Neuronal stem cell (in vitro differentiated cells): ENCODE measurements at places on chromosomes 6 and 20.

DNA sequence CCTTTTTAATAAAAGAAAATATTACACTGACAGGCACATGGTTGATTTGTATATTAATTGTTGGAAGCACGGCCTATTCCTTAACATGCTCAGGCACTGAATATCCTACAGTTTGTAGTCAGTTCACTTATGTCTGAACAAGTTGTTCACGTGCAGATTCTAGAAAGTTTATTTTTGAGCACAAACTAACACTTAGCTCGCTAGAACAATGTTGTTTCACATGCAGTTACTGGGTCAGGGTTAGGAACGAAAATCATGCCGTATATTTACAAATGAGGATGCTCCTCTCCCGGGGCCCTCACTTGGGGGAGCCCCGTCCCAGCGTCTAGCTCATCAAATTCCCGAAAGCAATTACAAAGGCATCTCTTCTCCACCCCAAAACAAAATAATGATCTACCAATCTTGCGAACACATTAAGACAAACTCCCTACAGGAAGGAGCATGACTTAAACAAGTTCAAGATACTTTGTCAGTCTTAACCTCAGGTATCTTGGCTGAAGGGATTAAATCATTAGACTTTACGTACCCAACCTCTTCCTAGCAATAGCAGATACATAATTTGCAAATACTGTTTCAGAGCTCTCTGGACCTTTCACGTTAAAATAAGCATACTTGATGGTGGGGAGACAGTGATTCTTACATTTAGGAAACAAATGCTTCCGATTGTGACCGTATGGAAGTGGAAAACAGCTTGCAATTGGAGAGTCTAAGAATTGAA, 1.5 kb downstream of the MAP7 start:
- no peak overlapping the region for H3K27ac ChIP-seq
- H3K4me1 ChIP-seq = peaks cover 4% of the 10 kb centered on the region
- no peaks in the 10 kb centered on the region for H3K36me3 ChIP-seq

DNA sequence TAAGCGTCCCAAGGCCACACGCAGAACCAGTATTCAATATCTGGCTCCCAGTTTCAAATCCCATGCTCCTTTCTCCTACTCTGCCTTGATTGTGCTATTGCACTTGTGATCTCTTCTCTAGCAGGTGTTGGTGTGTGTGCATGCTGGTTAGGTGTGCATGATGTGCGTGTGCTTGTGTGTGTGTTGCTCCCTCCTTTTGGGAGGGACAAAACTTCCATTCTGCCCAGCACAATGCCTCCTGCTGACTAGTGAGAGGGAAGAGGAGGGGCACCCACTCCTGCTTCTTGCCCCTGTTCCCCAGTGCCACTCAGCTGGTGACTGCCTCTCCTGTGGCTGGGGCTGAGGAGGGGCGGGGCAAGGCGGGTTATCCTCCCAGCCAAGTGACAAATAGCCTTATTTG, 19.7 kb downstream of the CD40 start:
- peaks cover 2% of the 10 kb centered on the region for H3K27me3 ChIP-seq
- H3K36me3 ChIP-seq = no peaks in the 10 kb centered on the region
- H3K4me3 ChIP-seq = no peak overlapping the region
- no peak for DNase-seq
- no peaks in the 10 kb centered on the region for H3K4me1 ChIP-seq

DNA sequence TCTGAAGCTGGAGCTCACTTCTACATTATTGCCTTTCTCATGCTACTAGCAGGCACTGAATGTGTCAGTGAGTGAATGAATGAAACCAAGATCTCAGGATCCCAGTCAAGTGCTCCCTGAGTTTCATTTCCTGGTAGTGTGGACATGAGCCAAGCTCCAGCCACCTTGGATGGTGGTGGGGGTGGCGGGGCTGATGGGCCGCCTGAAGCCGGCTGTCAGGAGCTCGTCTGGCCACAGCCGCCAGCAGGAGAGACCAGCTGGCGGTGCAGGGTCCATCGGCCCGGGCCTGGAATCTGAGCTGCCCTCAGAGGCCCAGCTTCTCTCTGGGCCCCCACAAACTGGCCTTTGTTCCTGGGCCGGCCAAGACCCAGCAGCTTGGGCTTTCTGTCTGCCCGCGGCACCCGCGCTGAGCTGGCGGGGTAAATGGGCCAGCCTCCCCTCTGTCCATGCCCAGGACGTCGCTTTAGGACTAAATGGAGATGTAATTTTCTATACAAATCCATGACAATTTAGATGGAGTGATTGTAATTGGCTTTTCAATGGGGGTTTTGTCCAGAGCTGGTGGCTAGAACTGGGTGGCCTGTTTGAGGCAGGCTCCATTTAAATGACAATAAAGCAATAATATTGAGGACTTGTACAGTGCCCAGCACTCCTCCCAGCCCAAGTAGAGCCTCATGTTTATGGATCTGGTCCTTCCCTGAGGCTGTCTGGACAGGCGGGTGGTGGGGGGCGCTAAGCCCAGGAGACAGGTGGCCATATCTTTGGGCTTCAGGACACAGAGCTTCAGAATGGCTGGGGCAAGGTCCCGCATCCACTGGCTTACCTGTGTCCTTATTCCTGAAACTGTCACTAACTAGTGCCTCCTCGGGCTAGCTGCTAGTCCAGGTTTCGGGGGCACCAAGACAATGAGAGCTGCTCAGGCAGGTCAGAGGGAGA, 43.5 kb downstream of the NOL4L start:
- H3K36me3 ChIP-seq = no peaks in the 10 kb centered on the region
- H3K4me3 ChIP-seq = no peak overlapping the region
- H3K27ac ChIP-seq = no peak overlapping the region

- H3K36me3 ChIP-seq = no peaks in the 10 kb centered on the region
- H3K4me3 ChIP-seq = no peak overlapping the region
These were observed 130.7 kb upstream of the KCNK16 start for GRCh38 chr6:39453241-39453640.

DNA sequence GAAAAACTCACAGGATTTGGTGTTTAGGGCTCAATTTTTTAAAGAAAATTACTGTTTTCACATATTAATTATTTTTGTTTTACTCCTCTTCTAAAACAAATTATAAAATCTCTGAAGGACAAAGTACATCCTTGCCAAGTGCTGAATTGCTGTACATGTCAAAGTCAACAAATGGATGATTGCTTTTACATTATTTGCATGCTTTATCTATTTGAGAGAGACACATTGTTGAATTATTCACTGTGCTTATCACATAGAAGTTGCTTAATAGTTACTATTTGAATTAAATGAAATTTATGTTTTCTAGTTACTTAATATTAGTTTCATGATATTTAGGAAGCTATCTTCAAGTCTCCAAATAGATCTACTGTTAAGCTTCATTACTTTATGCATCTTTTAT, 318.6 kb upstream of the PTCHD4 start:
- no peak overlapping the region for H3K27ac ChIP-seq
- H3K36me3 ChIP-seq = no peaks in the 10 kb centered on the region
- no peaks in the 10 kb centered on the region for H3K4me1 ChIP-seq
- no peak for DNase-seq
- H3K4me3 ChIP-seq = no peak overlapping the region
- no peaks in the 10 kb centered on the region for H3K27me3 ChIP-seq

DNA sequence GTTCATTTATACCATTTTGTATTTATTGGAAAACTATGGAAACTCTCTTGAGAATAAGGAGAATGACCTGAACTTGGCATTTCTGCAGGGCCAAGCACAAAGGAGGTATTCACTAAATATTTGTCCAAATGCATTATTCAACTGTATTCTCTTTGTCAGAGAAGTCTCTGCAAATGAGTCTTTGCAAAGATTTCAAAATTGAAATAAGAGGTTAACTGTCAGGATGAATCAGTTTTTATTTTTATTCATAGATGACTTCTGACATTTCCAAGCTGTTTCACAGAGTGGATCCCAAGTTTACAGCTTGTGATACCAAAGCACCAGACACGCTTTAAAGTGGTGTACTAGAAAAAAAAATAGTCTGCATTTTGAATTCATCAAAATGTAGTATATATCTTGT, 131.6 kb downstream of the UTRN start:
- no peaks in the 10 kb centered on the region for H3K4me1 ChIP-seq
- DNase-seq = no peak
- H3K27me3 ChIP-seq = no peaks in the 10 kb centered on the region

DNA sequence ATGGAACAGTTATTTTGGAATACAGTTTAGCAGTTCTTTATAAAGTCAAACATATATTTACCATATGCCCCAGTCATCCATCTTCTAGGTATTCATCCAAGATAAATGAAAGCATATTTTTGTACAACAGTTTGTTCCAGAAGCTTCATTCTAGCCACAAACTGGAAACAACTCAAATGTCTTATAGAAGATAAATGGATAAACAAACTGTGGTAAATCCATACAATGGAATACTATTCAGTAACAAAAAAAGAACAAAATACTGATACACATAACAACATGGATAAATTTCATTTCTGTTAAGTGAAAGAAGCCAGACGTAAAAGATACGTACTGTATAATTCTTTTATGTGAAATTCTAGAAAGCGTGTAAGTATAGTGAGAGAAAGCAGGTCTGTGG, 167.0 kb upstream of the AHI1 start:
- no peak overlapping the region for H3K4me3 ChIP-seq
- DNase-seq = no peak
- H3K27me3 ChIP-seq = no peaks in the 10 kb centered on the region

GRCh38 chr20:42972591-42972990, 217.1 kb downstream of the PTPRT start:
- H3K36me3 ChIP-seq = no peaks in the 10 kb centered on the region

- H3K36me3 ChIP-seq = no peaks in the 10 kb centered on the region
- H3K4me3 ChIP-seq = no peak overlapping the region
- H3K27ac ChIP-seq = no peak overlapping the region
- H3K4me1 ChIP-seq = no peaks in the 10 kb centered on the region
- no peak for DNase-seq
These were observed 616.1 kb downstream of the CD109 start for GRCh38 chr6:74312081-74312480.

- H3K4me3 ChIP-seq = no peak overlapping the region
- no peaks in the 10 kb centered on the region for H3K27me3 ChIP-seq
- H3K36me3 ChIP-seq = no peaks in the 10 kb centered on the region
- H3K4me1 ChIP-seq = no peaks in the 10 kb centered on the region
- no peak for DNase-seq
- H3K27ac ChIP-seq = no peak overlapping the region
These were observed 77.7 kb upstream of the ZFP64 start for GRCh38 chr20:52269321-52269720.

GRCh38 chr6:3527651-3527977, 70.8 kb upstream of the SLC22A23 start:
- peaks cover 24% of the 10 kb centered on the region for H3K4me1 ChIP-seq
- DNase-seq = no peak
- no peak overlapping the region for H3K27ac ChIP-seq
- H3K27me3 ChIP-seq = peaks cover 14% of the 10 kb centered on the region

DNA sequence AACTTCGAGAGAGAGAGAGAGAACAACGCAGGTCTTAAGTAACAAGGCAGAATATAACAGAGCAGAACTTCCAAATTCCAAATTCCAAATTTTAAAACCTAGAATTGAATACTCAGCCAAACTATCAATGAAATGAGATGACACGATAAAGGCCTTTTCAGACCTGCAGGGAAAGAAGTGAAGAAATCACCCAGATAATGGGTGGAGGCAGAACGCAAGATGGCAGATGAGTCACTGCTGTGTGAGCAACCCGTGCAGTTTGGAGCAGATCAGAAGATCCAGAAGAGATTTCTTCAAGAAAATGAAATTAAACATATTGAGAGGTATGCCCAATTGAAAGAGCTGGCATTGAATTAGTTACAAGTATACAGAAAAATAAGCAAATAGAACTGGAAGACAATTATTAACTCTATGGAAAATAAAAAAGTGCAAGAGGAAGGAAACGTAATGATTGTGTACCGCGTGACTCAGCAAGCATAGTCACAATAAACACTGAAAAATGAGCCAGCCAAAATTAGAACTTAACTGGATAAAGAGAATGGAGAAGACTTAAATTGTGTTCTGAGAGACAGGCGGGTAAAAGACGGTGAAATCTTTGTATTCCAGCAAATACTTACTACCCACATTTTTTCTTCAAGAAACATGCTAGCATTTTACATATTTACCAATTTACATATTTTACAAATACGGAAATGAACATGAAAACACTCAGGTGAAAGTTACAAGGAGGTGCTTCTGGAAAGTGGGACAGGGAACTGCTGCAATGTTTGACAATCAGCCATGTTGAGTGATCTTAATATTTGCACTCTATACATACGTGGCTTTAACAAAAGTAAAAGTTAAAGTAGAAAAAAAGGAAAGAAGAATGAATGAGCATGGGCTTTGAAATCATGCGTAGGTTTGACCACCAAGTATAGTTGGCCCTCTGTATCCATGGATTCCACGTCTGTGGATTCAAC, 87.9 kb upstream of the CDYL start:
- H3K27ac ChIP-seq = no peak overlapping the region
- no peaks in the 10 kb centered on the region for H3K27me3 ChIP-seq
- DNase-seq = no peak
- peaks cover 2% of the 10 kb centered on the region for H3K4me1 ChIP-seq
- no peak overlapping the region for H3K4me3 ChIP-seq

DNA sequence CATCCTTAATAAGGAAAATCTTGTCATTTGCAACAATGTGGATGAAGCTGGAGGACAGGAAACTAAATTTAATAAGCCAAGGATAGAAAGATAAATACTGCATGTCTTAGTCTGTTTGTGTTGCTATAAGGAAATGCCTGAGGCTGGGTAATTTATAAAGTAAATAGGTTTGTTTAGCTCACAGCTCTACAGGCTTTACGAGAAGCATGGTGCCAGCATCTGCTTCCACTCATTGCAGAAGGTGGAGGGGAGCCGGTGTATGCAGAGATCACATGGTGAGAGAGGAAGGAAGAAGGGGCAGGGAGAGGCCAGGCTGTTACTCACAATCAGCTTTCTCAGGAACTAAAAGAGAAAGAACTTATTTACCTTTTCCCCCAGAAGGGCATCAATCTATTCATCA, 118.9 kb upstream of the SMLR1 start:
- no peak for DNase-seq
- H3K36me3 ChIP-seq = no peaks in the 10 kb centered on the region
- H3K27ac ChIP-seq = no peak overlapping the region
- H3K27me3 ChIP-seq = no peaks in the 10 kb centered on the region
- peaks cover 3% of the 10 kb centered on the region for H3K4me1 ChIP-seq

GRCh38 chr6:133055441-133055966, 185.7 kb upstream of the EYA4 start:
- no peak overlapping the region for H3K4me3 ChIP-seq
- H3K27ac ChIP-seq = no peak overlapping the region
- no peaks in the 10 kb centered on the region for H3K36me3 ChIP-seq
- no peaks in the 10 kb centered on the region for H3K27me3 ChIP-seq
- peaks cover 6% of the 10 kb centered on the region for H3K4me1 ChIP-seq

DNA sequence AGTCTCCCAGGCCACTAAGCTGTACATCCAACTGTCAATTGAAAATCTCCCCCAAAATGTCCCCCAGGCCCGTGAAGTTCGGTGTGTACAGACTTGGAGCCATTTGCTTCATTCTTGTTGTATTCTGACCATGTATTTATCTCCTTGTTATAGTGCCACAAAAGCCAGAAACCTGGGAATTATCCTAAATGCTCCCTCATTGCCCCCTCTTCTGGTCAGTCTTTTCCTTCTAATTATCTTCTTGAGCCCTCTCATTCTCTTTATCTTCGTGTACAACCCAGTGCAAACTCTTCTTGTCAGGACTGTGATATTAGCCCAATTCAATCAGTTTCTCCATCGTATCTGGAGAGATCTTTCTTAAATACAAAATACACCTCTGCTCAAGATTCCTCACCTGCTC, 64.7 kb downstream of the RFX6 start:
- no peaks in the 10 kb centered on the region for H3K27me3 ChIP-seq
- no peaks in the 10 kb centered on the region for H3K4me1 ChIP-seq
- no peak overlapping the region for H3K4me3 ChIP-seq
- DNase-seq = no peak
- H3K27ac ChIP-seq = no peak overlapping the region
